ENCODE measurements at places on chromosomes 5 and 9.
A peak's percentile ranks its signal among the peaks of the same experiment; 100 is the strongest.

GRCh38 chr5:141934099-141934844 lies 10.6 kb downstream of the DELE1 start:
- H3K4me3 ChIP-seq: no peak overlapping the region
- peaks cover 30% of the 10 kb centered on the region for H3K36me3 ChIP-seq
- H3K27ac ChIP-seq: no peak overlapping the region
- no peaks in the 10 kb centered on the region for H3K27me3 ChIP-seq
- DNase-seq: no peak
- no peaks in the 10 kb centered on the region for H3K4me1 ChIP-seq

DNA sequence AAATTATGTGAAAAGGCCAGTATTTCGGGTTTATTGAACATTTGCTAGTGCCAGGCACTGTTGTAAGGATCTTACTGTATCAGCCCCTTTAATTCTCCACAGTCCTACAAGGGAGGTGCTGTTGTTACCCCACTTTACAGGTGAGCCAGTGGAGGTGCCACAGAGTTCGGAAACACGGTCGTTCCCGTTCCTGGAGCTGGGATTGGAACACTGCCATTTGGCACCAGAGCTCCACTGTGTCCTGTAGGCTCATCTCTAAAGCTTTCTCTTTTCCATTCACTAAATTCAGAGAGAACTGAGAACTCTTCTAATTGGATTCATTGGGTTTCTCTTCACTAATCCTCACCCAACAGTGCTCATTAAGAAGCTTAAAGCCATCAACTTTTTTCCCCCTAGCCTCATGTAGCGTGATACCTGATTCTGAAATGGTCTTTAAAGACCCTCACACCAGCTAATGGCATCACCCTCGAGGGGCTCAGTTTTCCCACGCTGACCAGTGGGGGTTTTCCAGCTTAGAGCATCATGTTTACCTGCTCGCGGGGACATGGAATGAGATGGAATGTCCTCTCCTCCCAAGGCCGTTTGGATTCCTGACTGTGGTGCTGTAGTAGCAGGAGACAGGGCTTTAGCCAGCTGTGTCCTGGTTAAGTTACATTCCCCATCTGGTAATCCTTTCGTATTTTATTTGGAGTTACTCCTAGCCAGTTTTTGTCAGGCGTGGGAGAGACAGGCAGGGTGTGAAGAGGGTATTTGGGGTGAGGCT lies 5.8 kb downstream of the ERGIC1 start:
- DNase-seq: no peak
- H3K27me3 ChIP-seq: no peaks in the 10 kb centered on the region
- H3K4me1 ChIP-seq: peaks cover 35% of the 10 kb centered on the region
- H3K4me3 ChIP-seq: no peak overlapping the region
- peaks cover 5% of the 10 kb centered on the region for H3K36me3 ChIP-seq
- H3K27ac ChIP-seq: no peak overlapping the region

GRCh38 chr9:109047259-109047658 lies 34.0 kb upstream of the CTNNAL1 start:
- peaks cover 59% of the 10 kb centered on the region for H3K36me3 ChIP-seq
- H3K4me3 ChIP-seq: no peak overlapping the region
- no peak for DNase-seq
- peak overlapping the region; percentile 14 for H3K27ac ChIP-seq
- no peaks in the 10 kb centered on the region for H3K27me3 ChIP-seq
- H3K4me1 ChIP-seq: peaks cover 12% of the 10 kb centered on the region

GRCh38 chr5:7181841-7182240 lies 214.1 kb upstream of the ADCY2 start:
- H3K4me1 ChIP-seq: no peaks in the 10 kb centered on the region
- H3K4me3 ChIP-seq: no peak overlapping the region
- no peaks in the 10 kb centered on the region for H3K36me3 ChIP-seq
- no peak for DNase-seq
- no peaks in the 10 kb centered on the region for H3K27me3 ChIP-seq
- H3K27ac ChIP-seq: no peak overlapping the region

GRCh38 chr9:77011973-77012821 lies 7.3 kb upstream of the FOXB2 start:
- no peak overlapping the region for H3K27ac ChIP-seq
- H3K36me3 ChIP-seq: no peaks in the 10 kb centered on the region
- peak overlapping the region; percentile 46 for H3K4me3 ChIP-seq
- H3K4me1 ChIP-seq: peaks cover 17% of the 10 kb centered on the region
- peak; percentile 86 for DNase-seq

GRCh38 chr9:14967450-14968321 lies 57.5 kb upstream of the FREM1 start:
- DNase-seq: no peak
- H3K4me3 ChIP-seq: no peak overlapping the region
- no peaks in the 10 kb centered on the region for H3K27me3 ChIP-seq
- H3K36me3 ChIP-seq: no peaks in the 10 kb centered on the region

DNA sequence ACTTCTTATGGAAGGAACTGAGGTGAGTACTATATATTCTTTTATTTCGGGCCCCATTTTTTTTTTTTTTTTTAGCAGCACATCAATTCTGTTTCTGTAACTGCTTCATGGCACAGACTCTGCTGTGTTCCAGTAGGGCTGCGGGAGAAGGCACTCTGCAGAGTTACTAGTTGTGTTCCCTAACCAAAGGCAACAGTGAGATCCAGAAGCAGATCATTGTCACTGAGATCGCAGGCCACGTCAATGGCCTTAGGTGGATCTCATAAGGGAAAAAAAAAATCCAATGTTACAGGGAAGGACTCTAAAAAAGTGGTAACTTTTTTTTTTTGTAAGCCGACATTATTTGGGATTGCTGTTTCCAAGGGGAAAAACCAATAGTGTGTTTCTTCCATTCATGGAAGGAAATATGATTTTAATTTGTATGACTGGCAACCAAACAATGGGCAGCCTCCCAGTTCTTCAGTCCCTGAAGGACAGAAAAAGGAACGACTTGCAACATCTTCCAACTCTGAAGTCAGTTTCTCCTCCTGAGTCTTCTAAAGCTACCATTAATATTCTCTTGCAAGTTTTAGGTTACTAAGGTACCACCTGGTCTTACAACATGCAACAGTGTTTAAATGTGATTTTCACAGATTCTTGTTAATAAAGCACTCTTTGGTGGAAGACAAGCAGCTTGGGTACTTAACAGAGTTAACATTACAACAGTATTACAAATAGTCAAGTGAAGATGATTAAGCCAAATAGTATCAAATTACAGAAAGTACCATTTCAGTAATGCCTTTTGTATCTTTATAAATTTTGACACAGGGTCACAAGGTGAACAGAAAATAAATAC lies 52.8 kb downstream of the HABP4 start:
- H3K27me3 ChIP-seq: no peaks in the 10 kb centered on the region
- DNase-seq: no peak
- no peak overlapping the region for H3K4me3 ChIP-seq
- H3K4me1 ChIP-seq: no peaks in the 10 kb centered on the region

DNA sequence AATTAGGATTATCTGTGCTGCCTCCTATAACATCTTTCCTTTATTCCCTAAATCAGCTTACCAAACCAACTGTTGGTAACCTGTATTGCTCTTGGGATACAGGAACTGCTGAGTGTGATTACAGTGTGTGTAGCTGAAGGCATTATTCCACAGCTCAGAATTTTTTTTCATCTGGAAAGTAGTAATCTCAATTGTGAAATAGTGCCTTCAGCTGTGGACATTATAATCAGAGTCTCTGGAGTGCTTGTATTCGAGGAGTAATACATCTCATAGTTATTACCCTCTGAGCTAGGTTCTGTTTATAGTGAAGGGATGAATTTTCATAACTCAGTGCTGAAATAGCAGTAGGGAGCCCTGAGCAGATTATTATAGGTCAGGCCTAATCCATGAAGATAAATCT lies 199.5 kb downstream of the MAST4 start:
- DNase-seq: no peak
- peaks cover 15% of the 10 kb centered on the region for H3K27me3 ChIP-seq
- H3K4me3 ChIP-seq: no peak overlapping the region
- no peaks in the 10 kb centered on the region for H3K36me3 ChIP-seq
- H3K4me1 ChIP-seq: no peaks in the 10 kb centered on the region

- peaks cover 4% of the 10 kb centered on the region for H3K27me3 ChIP-seq
- no peaks in the 10 kb centered on the region for H3K4me1 ChIP-seq
- H3K36me3 ChIP-seq: no peaks in the 10 kb centered on the region
- H3K27ac ChIP-seq: no peak overlapping the region
- DNase-seq: no peak
These were observed 74.1 kb downstream of the SLCO4C1 start for GRCh38 chr5:102221949-102222348.

GRCh38 chr5:321726-322251 lies 275 bp downstream of the AHRR start:
- H3K4me3 ChIP-seq: peak overlapping the region; percentile 64
- no peak overlapping the region for H3K27ac ChIP-seq
- H3K4me1 ChIP-seq: peaks cover 12% of the 10 kb centered on the region
- peaks cover 16% of the 10 kb centered on the region for H3K36me3 ChIP-seq
- DNase-seq: no peak
- peaks cover 22% of the 10 kb centered on the region for H3K27me3 ChIP-seq

- H3K4me1 ChIP-seq: no peaks in the 10 kb centered on the region
- no peak overlapping the region for H3K27ac ChIP-seq
- H3K36me3 ChIP-seq: no peaks in the 10 kb centered on the region
- H3K27me3 ChIP-seq: no peaks in the 10 kb centered on the region
- no peak overlapping the region for H3K4me3 ChIP-seq
These were observed 910.2 kb downstream of the TAF11L14 start for GRCh38 chr5:18544421-18544820.

DNA sequence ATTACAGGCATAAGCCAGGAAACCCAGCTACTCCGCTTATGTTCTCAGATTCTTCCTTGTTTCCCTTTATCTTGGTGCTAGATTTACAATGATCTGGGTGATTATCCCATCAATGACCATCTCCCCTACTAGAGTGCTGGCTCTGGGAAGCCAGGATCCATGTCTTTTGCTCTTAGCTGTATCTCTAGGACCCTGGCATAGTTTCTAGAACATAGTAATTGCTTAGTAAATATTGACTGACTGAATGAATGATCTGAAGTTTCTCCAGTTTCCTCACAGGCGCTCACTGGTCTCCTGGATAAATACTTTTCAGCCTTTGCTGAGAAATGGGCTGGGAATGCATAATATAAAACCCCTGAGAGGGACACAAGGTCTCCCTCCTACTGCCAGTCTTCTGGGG lies 60.0 kb upstream of the KLF9 start:
- H3K27me3 ChIP-seq: no peaks in the 10 kb centered on the region
- peaks cover 16% of the 10 kb centered on the region for H3K4me1 ChIP-seq
- no peak overlapping the region for H3K27ac ChIP-seq
- H3K4me3 ChIP-seq: no peak overlapping the region

DNA sequence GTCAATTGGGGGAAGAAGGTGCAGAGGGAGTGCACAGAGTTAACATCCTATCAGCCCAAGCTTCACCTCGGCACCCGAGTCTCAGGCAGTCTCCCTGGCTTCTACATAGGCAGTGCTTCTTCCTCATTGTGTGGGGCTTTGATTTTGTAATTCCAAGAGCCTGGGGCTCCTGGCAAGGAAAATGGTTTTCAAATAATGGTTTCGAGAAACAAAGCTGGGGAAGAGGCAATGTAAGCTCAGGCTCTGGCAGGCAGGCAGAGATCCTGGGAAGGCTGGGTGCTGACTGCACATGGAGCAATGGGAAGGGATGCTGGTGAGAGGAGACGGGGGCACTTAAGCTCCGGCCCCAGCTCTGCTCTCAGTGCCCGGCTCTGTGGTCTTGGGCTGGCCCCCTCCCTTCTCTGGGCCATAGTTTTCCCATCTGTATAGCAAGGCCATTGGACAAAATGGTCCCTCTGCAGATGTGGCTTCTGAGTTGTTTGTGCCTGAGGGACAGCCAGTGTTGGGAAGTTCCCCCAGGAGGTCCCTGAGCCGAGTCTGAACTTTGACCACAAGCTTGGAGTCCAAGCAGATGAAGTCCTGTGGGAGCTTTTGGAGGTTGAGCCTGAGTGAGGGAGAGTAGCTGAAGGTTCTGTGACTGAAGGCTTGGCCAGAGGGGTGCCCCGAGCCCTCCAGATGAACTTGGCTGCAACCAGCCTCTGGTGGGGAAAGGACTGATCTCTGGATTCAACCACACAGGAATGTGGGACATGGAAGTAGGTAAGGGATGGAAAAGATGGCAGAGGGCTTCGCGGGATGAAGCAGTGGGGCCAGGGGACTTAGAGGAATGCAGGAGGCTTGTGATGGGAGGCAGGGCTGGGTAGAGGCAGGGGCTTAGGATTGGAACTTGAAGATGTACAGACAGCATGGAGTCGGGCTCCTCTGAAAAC lies 28.5 kb upstream of the IL17B start:
- no peak for DNase-seq
- no peaks in the 10 kb centered on the region for H3K27me3 ChIP-seq
- H3K27ac ChIP-seq: no peak overlapping the region
- no peaks in the 10 kb centered on the region for H3K36me3 ChIP-seq
